ENCODE measurements at places on chromosomes 2 and 18.

- DNase-seq, result no peak
Observed at GRCh38 chr2:95276888-95277245, 2.6 kb downstream of the PROM2 start.

DNA sequence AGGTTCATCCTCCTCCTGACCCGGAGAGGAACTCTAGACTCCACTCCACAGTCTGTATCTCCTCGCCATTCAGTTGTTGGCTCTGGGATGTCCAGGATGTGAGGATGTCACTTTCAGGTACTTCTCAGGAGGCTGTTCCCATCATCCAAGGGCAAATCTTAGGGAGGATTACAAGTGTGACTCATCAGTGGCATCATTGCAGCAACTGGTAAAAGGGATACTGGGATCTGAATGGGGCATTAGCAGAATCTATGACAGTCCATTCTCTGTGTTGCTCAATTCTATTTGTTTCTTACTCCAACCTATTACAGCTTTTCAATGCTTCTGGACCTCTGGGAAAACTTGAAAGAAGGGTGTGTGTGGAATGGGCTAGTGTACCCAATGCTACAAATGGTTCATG lies 81.5 kb upstream of the FN1 start:
- no peak for DNase-seq

- DNase-seq, result no peak
Observed at GRCh38 chr2:29834624-29835023, 86.8 kb downstream of the ALK start.

GRCh38 chr18:48637081-48637990 lies 98.5 kb downstream of the CTIF start:
- DNase-seq, result no peak

DNA sequence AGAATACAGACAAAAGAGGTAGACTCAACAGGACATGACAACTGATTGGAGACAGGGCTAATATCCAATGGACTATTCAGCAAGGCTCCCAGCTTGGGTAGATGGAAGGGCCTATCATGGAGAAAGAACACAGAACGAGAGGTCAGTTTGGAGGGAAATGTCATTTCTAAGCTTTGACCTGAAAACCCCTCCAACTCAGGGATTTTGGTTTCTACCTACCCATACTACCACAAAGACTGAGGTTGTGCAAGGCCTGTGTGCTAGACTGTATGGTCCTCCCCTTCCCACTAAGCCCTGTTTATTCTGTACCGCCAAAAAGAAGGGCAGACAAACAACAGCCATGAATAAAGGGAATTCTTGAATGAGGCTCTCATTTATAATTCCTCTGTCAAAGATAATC lies 288.9 kb downstream of the ZNF385B start:
- no peak for DNase-seq

- no peak for DNase-seq
Observed at GRCh38 chr2:29015701-29016470, 34.8 kb downstream of the TOGARAM2 start.

- no peak for DNase-seq
Observed at GRCh38 chr2:30408961-30409387, 38.1 kb upstream of the LCLAT1 start.

DNA sequence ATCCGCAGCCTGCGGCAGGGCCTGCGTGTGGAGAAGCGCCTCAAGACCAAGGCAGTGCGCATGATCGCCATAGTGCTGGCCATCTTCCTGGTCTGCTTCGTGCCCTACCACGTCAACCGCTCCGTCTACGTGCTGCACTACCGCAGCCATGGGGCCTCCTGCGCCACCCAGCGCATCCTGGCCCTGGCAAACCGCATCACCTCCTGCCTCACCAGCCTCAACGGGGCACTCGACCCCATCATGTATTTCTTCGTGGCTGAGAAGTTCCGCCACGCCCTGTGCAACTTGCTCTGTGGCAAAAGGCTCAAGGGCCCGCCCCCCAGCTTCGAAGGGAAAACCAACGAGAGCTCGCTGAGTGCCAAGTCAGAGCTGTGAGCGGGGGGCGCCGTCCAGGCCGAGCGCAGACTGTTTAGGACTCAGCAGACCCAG lies 5.4 kb downstream of the GPR17 start:
- DNase-seq, result no peak

- DNase-seq, result no peak
Observed at GRCh38 chr2:77104554-77104953, 417.6 kb downstream of the LRRTM4 start.

- no peak for DNase-seq
Observed at GRCh38 chr2:20615068-20615465, 35.8 kb downstream of the HS1BP3 start.

DNA sequence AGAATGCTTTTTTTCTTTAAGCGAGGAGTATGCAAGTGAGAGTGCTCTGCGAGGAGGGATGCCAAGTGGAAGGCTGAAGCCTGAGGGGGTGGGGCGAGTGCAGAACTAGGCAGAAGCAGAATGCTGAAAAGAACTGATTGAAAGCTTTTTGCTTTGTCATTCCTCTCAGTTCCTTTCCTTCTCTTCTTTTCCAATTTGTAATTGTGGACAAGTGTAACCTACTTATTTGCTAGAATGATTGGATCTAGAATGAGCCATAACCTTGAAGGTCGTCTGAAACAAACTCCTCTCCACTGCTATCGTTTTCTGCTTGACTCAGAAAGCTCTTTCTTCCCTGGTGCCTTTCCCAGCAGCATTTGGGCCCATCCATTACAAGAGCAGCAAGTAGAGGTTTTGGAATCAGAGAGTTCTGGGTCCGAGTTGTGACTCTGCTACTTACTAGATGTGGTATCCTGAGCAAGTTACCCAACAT lies 115.3 kb downstream of the METTL8 start:
- DNase-seq, result no peak

- DNase-seq, result no peak
Observed at GRCh38 chr18:27313678-27314077, 128.6 kb upstream of the CHST9 start.

GRCh38 chr2:73700661-73701447 lies 36.3 kb downstream of the TPRKB start:
- DNase-seq, result no peak

DNA sequence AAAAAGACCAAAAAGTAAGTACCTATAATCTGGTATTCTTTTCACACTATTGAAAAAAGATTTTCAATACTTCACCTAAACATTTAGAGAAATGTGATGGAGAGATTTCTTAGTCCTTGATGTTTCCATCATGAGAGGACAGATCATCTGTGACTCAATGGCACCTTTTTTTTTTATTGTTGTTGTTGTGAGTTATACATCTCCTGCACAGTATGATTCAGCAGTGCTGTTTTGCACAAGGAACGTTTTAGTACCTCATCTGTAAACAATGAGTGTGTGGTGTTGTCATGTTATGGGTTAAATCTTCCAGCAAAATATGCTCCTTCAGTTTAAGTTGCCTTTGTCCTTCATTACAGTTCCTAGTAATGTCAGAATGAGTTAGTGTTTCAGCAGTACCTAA lies 2.2 kb downstream of the KIAA1328 start:
- no peak for DNase-seq

All from renal cortex interstitium (tissue), 15 donors.